ENCODE measurements at places on chromosomes 2 and 18.
A peak's percentile ranks its signal among the peaks of the same experiment; 100 is the strongest.

DNA sequence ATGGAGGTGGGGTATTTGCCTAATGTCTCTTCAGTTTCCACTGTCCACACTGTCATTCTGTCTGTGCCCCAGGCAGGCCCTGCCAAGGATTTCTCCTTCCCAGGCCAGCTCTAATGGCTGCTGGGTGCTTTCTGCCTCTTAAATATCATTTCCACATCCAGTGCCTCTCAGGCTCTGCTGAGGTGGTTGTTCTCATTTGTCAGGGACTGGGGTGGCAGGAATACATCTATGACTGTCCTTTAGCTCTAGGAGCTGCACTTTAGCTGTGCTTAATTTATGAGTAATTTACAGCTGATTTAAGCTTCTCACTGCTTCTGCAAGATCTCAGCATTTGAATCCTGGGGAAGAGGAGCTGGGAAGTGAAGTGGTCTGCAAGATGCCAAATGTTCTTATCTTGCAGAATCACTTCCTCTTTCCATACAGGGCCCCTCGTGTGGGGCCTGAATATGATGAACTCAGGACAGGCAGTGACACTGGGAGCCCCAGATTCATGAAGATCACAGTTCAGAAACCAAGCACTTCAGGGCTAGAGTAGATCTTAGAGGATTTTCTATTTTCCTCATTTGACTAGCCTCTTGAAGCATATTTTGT, 150.2 kb downstream of the FSHR start:
- no peak for DNase-seq

- DNase-seq: no peak
Observed at GRCh38 chr2:226450141-226450540, 349.5 kb downstream of the IRS1 start.

DNA sequence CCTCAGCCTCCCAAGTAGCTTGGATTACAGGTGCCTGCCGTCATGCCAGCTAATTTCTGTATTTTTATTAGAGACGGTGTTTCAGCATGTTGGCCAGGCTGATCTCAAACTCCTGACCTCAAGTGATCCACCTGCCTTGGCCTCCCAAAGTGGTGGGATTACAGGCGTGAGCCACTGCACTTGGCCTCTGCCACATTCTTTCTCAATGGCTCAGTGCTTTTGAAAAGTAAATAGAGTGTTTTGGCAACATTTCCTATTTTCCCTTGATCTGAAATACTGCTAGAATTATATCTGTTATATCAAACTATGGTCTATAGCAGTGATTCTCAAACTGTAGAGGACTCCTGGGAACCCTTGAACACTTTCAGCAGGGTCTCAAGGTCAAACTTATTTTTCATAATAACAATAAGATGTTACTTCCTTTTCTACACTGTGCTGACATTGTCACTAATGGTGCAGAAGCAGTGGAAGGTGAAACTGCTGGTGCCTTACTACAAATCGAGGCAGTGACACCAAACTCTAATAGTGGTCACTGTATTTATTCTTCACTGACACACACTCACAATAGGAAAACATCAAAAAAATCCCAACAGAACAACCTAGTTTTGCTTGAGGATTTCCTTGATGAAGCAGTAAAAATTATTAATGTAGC, 10.6 kb downstream of the DAW1 start:
- DNase-seq: no peak

- DNase-seq: no peak
Observed at GRCh38 chr2:161436411-161436810, 20.3 kb downstream of the TBR1 start.

DNA sequence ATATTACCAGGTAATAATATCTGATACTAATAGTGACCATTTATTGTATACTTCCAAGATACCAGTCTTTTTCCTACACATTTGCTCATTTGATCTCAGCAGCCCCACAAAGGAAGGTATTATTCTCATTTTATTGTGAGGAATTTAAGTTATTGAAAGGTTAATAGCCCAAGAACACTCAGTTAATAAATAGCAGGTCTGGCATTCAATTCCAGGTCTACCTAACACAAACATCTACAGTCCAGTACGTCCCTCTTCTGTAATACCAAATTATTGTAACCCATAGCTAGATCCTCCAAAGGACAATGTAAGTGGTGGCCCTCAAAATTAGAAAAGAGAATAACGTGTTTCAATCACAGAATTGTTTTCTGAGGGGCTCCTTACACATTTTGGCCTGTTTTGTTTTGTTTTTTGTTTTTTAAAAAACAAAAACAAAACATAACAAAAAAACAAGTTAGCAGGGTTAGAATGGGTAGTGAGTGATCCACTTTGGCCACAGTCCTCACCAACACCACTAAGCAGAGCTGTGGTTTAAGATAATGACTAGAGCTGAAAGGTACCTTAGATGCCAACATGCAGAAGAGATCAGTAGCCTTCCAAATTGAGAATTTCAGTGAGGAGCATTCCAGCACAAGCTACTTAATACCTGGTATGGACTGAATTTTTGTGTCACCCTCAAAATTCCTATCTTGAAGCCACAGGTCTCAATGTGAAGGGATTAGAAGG, 137.5 kb downstream of the DYM start:
- DNase-seq: no peak

DNA sequence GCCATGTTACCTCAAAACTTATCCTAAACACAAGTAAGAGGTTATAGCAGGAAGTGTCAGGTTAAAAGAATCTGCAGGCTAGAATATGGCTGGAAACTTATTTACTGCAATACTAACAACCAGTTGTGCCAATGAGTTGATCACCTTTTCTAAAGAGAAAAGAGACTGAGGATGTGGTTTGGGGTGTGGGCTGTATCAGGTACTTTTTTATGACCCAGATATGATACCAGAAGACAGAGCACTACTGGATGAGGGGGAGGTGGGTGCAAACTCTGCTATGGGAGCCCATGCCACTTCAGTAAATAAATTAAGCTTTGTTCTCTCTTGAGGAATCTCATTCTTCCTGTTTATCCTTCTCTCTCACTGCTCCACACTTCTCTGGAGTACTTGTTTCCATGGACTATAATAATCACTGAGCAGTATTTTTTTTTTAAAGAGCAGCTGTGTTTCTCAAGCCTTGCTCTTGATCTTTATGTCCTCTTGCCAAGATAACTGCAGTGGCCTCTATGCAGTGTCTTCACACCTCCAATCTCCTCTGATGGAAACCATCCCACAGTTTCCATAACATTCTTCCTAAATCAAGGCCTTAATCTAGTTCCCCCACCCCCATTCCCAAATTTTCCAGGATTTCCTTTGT, 51.2 kb upstream of the NOSTRIN start:
- DNase-seq: peak; percentile 7

Measured in activated naive CD4-positive, alpha-beta T cell treated with anti-CD3 and anti-CD28 coated beads, Interleukin-2, amount 50 U/mL, for 72 hours (primary cell).